Head of caudate nucleus (tissue), 42 donors: ENCODE measurements at places on chromosomes 4 and X.

- DNase-seq, result no peak
These were observed 694.2 kb upstream of the TENM3 start for GRCh38 chr4:181548873-181549575.

- DNase-seq, result no peak
These were observed 579.7 kb downstream of the SPRY1 start for GRCh38 chr4:123976285-123976684.

DNA sequence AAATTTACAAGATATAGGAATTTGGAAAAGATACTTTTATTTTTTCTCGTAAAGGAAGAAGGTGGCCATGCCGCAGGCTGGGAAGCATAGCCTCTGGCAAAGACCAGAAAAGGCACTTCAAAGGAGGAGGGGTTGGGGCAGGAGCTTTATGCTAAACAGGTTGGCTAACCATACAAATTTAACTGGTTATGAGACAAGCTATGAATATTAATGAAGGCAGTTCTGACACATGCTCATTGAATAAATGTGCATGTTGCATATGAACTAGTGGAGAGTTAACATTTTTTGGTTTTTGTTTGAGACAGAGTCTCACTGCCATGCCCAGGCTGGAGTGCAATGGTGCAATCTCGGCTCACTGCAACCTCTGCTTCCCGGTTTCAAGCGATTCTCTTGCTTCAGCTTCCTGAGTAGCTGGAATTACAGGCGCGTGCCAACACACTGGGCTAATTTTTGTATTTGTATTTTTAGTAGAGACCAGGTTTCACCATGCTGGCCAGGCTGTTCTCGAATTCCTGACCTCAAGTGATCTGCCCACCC lies 36.5 kb downstream of the GALNTL6 start:
- no peak for DNase-seq

- DNase-seq, result no peak
These were observed 152.7 kb downstream of the FHIP1A start for GRCh38 chr4:151561551-151562256.

GRCh38 chr4:53066155-53066554 lies 204.0 kb downstream of the RASL11B start:
- no peak for DNase-seq

DNA sequence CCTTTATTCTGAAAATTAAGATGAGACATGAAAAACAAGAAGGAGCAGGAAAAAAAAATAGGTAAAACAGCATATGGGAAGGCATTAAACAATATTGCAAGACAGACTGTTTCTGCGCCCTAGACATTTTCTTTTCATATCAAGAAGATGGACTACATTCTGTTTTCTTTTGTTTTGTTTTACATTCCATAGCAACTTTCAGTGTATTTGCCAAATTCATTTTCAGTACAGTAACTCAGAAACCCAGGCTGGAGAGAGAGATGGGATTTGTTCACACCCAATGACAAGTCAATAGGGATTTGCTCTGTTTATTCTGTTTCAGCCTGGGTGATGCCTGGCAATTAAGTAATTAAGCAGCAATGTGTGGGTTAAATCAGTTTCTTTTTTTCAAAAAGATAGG lies 892.8 kb upstream of the DIAPH2 start:
- no peak for DNase-seq

DNA sequence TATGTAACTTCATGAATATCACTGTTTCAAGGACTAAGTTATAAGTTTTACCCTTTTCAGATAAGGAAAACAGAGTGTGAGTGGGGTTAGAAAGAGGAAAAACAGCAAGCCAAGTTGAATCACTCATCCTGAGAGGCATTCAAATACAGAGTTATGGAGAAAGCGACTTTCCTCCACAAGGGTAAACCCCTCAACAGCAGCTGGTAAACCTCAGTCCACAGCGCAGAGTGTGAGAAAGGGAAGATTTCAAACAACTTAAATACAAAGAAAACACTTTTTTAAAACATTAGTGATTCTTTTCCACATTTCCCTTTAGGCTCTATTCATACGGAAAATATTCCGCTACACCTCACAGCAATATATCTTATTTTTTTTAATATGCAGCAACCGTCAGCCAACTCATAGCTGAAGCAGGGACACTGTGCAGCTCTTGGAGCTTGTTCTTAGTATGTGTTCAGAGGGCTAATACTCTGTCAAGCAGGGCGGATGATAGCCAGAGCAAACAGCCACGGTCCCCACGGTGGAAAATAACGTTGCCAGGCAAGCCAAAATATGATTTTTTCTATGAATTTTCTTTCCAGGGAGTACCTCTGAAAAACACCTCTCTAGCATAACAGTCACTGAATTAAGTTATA lies 488.9 kb upstream of the FAT1 start:
- DNase-seq, result no peak

- no peak for DNase-seq
These were observed 82.7 kb downstream of the MBNL3 start for GRCh38 chrX:132406106-132406505.

GRCh38 chr4:110527156-110527555 lies 51.2 kb downstream of the ENPEP start:
- DNase-seq, result no peak

- no peak for DNase-seq
These were observed at the start of gene OTOP1 for GRCh38 chr4:4226606-4227438. Gene OTOP1, minus strand, starts transcription at chr4:4226929. Its CDS starts 65 bp downstream, at chr4:4226864.

DNA sequence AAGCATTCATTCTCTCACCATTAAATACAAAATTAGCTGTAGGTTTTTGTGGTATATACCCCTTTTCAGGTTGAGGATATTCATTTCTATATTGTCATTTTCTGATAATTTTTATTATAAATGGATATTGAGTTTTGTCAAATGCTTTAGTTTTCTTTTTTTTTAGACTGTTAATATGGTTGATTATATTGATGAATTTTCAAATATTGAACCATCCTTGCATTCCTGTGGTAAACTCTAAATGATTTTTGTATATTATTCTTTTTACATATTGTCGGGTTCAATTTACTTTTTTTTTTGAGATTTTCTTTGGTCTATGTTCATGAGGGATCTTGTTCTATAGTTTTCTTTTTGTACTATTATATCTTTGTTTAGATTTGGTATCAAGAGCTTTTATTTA lies 165.1 kb downstream of the GPAT3 start:
- DNase-seq, result no peak

GRCh38 chr4:23084559-23085248 lies 392.0 kb downstream of the GBA3 start:
- no peak for DNase-seq
